GM06990 (cell line): ENCODE measurements at places on chromosomes 12 and 14.

DNA sequence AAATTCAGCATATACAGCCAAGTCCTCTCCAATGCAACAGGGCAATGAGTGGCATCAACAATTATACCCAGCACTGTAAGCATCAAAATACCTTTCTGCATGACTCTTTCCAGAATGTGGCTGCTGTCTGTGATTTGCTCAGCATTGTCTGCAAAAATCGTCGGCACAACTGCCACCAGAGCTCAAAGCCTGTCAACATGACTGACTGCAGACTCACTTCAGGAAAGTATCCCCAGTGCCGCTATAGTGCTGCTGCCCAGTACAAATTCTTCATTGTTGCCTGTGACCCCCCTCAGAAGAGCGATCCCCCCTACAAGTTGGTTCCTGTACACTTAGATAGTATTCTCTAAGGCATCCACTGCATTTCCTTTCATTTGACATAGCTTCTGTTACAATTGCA is 735 bp downstream of the RNASE6 start:
- no peak for DNase-seq

- DNase-seq = no peak
Measured at GRCh38 chr14:72045271-72045670, 113.0 kb downstream of the RGS6 start.

GRCh38 chr14:89324501-89325298 is 92.3 kb downstream of the FOXN3 start:
- DNase-seq = no peak

DNA sequence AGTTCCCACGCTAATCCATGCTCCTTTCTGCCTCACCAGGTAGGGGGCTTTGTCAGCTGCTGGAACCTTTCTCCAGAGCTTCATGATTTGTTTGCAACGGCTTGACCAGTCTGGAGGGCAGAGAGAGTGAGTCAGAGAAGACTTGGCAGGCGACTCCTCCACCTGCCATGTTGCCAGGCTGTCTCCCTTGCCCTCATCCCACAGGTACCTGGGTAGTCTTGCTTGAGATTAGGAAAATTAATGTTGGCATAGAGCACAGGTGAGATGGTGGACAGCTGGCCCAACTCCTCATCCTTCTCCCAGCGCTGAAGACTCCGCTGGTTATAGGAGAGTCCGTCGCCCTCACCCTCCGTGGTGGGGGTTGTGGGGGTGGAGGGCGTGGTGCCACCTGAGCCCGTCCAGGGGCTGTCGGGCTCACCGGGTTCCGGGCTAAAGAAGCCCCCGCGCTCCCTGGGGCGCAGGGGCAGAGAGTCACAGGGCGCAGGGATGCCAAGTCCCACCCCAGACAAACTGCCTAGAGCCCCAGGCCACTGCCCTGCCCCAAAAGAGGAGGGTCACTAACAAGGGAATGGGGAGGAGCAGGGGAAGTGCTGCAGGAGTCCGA is 18.6 kb downstream of the KMT2D start:
- DNase-seq = no peak

DNA sequence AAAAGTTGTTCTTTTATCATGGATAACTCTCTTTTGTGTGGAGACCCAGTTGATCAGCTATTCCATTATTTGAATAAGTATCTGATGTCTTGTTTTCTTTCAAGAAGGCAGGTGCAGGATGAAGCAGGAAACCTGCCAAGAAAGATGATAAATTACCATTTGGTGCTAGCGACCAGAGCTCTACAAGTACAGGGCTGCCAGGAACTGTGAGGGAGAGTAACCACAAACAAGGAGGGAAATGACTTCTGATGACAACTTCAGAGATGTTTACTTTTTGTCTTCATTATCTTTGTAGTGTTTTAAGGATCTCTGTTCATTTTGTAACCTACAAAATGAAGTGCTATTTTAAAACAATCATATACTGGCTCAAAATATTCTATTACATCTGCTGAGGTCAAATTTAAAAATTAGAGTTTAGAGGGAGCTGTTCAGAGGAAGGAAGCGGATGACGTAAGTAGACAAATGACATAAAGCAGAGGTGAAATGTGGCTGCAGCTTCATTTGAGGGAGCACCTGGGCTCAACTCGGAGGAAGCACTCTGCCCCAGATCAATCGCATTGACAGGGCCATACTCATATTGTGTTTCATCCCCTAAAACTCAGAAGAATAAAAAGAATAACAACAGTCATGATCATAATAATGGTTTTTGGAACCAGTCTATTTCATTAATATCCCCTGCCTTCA is 226.8 kb downstream of the C12orf42 start:
- peak; percentile 16 for DNase-seq

- peak; percentile 86 for DNase-seq
Measured at GRCh38 chr14:68312884-68313610, 479.8 kb downstream of the ZFP36L1 start.

- DNase-seq = no peak
Measured at GRCh38 chr12:130441771-130442760, 104.4 kb downstream of the PIWIL1 start.

DNA sequence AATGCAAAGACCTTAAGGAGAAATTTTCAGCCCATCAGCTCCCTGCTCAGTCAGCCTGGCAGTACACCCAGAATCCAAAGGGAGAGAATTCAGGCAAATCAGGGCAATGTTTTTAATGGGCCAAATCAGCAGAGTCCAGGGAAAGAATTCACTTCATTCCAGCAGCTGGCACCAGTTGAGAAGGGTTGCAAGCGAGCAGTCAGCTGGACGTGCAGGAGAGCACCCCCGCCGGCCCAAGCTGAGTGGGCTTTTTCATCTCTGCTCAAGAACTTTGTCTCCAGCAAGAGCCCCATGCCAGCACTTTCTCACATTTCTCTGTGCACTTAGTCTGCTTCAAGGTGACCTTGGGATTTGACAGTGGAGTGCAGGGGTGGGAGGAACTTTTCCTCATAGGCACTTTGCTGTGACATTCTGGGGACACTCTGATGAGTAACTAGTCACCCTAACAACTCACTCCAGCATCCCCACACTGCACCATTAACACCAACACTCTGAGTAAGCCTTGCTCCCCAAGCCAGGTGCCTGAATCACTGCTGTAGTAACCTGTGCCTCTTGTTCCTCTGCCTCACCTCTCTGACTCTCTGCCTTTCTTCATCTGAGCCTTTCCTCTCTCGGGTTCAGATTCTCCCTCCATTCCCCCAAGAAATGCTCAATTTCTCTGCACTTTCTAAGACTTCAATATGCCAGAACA is 2.2 kb downstream of the ENDOU start:
- no peak for DNase-seq

- no peak for DNase-seq
Measured at GRCh38 chr12:91138337-91138920, 27.1 kb upstream of the LUM start.

GRCh38 chr14:27836386-27836785 is 930.2 kb upstream of the FOXG1 start:
- DNase-seq = no peak

- DNase-seq = no peak
Measured at GRCh38 chr12:69824966-69825560, at the start of gene MYRFL. Gene MYRFL, plus strand, starts transcription at chr12:69825227. Its CDS starts 291 bp downstream, at chr12:69825518.

GRCh38 chr12:16506394-16506793 is 99.6 kb downstream of the LMO3 start:
- no peak for DNase-seq

DNA sequence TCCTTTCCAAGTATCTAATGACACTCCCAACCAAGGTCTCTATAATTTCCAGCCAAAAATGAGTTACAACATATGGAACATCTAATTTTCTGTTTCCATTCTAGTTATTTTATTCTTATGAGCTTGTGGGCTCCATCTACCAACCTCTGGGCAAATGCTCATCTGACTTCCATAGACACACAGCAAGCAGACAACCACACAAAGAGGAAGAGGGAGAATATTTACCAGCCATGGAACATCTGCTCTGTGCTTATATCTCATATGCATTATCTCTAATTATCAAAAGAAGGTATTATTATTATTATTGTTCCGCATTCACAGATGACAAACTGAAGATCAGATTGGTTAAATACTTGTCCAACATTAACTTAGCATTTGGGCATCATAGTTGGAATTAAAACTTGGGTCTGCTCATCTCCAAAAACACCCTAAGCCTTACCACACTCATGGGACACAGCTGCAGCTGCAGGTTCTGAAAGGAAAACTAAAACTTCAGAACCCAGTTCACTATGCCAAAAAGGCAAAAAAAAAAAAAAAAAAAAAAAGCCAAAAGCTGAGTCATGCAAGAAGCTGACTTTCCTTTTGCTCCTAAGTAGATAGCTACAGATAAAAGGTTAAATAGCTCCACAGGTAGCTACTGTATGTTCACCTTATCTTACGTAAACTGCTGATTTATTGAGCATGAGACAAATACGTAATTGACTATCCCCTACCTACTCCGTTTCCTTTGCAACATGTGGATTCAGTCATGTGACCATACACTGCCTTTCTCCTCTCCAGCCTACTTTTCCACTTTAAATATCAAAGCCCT is 23.6 kb upstream of the TCL1B start:
- no peak for DNase-seq

DNA sequence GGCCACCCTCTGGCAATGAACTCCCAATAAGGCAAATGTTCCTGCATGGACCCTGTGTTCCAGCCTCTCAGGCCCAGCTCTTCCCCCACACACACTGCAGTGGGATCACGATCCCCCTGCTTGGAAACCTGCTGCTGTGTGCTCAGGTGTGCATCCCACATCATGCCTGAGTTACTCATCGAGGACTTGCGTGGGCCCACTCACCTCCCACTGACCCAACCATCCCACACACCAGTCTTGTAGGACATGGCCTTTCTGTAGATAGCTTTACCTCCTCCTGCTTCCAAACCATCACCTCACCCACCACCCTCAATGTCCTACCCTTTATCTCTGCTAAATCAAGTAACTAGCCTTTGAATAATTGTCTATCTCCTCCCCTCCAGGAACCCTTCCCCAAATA is 24.6 kb downstream of the NPC2 start:
- no peak for DNase-seq

- no peak for DNase-seq
Measured at GRCh38 chr12:75923964-75924666, 107.5 kb downstream of the PHLDA1 start.

GRCh38 chr12:131137009-131137835 is 183.5 kb downstream of the ADGRD1 start:
- DNase-seq = no peak

DNA sequence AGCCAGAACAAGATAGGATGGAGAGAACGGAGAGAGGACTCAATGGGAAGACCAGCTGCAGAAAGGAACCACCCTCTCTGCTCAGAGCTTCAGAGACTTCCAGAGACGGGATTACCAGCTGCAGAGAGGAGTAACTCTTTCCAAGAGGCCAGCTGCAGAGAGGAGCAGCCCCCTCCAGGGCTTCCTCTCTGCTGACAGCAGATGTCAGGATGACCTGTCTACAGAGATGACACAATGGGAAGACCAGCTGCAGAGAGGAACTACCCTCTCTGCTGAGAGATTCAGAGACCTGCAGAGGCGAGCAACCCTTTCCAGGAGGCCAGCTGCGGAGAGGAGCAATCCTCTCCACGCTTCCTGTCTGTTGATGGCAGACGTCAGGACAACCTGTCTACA is 61.8 kb downstream of the KLRG1 start:
- DNase-seq = no peak

DNA sequence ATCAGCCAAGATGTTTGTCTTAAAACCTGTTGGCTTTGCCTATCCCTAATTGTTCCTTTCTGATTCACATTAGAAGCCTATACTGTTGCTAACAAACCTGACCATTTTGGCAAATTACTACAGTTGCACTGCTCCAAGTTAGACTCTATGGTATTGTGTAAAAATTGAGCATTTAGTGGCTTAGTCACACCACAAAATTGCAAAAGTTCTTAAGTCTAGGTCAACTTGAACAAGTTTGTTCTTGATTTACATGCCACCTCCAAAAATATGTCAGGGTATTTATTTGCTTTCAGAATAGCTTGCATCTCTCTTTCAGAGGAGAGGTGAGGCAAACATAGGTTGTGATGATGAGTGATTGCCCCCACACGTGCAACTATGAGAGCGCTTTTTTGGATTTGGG is 27.0 kb upstream of the PTHLH start:
- DNase-seq = no peak

- DNase-seq = no peak
Measured at GRCh38 chr14:54686871-54687749, 120.2 kb downstream of the SAMD4A start.

DNA sequence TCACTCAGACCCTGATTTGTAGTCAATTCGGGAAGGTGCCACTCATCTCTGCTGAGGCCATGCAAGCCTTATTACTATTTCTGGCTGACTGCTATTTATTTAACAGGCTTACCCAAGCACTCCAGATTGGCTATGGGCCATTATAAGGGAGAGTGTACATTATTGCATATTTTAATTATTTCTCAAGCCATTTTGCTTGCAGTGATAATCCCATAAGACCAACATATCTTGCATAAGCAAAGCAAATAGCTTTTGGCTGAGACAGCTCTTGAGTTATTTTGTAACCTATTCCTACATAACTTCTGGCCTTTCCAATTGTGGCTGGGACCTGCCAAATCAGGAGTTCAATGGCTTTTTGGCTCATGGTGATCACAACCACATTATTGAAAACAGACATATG is 509.6 kb upstream of the USP15 start:
- no peak for DNase-seq

DNA sequence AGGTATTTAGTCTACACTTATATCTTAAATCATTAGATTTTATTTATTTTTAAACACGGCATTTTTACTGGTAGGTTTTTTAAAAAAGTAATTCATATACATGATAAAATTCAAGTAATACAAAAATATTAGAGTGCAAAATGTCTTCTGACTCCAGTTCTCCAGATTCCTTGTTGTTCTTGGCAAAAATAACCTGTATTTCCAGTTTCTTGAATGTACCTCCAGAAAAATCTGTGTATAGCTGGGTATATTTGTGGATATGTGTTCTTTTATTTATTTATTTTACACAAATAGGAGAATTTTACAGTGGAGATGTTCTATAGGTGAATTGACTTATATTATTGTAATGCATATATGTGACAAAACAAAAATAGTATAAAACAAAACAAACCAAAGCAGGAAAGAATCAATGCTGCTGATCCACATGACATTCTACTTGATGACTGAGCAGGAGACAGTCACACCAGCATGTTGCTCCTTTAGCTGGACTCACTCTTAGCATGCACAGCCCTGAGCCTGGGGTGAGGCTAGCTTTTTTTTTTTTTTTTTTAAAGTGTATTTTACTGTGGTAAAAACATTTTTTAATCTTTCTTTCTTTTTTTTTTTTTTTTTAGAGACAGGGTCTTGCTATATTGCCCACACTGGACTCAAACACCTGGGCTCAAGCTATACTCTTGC is 42.2 kb upstream of the SLC38A2 start:
- DNase-seq = no peak

GRCh38 chr12:47989666-47990065 is 14.6 kb downstream of the COL2A1 start:
- DNase-seq = no peak

DNA sequence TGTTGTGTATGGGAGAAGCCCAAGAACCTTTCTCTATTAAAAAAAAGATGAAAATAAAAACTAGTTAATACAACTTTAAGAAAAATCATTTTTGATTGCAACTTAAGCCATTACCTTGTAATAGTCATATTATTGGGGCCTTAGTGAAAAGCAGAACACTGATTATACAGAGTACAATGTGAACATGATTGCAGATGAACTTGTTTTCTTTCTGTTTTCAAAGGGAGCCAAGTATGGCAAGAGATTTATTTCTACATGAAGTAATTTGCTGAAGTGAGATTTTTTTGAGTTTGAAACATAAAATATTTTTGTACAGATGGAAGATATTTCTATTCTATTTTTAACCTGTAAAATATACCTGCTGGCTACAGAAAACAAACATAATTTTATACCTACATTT is 104.9 kb downstream of the GPR135 start:
- DNase-seq = no peak

- DNase-seq = no peak
Measured at GRCh38 chr14:91845652-91846051, 21.7 kb downstream of the TC2N start.
